Keratinocyte (primary cell): ENCODE measurements at places on chromosomes 12 and 14.

GRCh38 chr12:56253091-56253490 lies 5.1 kb downstream of the ANKRD52 start:
- DNase-seq, result no peak

- DNase-seq, result no peak
These were observed 446.5 kb upstream of the MIS18BP1 start for GRCh38 chr14:45699471-45699870.

- DNase-seq, result no peak
These were observed 6.9 kb downstream of the CFAP251 start for GRCh38 chr12:121925358-121925695.

- DNase-seq, result no peak
These were observed 118.6 kb downstream of the TRMT5 start for GRCh38 chr14:60862283-60862682.

GRCh38 chr12:132389026-132389425 lies 59.6 kb upstream of the GALNT9 start:
- DNase-seq, result no peak

DNA sequence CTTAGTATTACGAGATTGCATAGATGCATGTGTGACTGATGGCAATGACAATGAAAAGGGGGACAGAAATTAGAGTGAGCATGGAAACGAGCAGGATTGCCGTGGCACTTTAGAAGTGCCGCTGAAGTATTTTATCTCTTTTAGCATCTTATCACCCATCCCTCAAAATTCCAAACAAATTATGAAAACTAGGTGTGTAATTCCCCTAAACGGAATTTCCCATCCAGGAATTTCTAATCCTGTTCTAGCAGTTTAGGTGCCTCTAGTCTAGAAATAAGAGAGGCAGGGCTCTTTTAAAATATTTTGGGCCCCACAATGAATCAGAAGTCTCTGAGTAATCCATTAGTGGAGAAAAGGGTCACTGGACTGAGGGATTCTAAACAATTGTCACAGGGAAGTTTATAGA lies 947 bp downstream of the TMEM52B start:
- no peak for DNase-seq

DNA sequence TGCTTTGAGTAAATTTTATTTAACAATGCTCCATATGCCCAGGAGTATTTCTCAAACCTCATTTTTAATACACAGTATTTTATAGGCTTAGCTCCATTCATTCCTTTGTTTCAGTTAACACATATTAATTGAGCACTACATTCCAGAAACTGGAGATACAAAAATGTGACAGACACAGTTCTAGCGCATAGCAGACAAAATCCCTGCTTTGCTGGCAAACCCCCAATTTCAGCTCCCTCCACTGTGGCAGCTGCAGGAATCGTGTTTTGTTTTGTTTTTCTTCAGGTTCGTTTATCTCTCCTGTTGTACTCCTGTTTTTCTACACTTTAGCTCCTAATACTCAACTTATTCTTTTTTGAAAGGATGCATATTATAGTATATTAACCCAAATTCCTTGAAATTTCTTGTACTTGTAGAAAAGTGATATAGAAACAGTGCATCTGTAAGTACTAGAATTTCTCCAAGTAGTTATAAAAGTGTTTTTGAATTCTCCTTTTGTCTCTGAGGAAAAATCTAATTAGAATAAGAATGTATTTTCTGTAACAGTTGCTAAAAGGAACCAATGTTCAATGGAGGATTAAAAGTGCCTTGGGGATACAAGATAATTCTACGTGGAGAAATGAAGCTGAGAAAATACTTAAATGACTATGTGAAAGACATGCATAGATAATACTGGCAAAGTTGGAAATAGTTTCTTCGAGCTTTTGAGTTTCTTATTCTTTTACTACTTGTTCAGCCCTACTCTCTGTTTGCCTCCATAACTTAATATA lies 6.4 kb upstream of the RAB21 start:
- DNase-seq, result no peak

DNA sequence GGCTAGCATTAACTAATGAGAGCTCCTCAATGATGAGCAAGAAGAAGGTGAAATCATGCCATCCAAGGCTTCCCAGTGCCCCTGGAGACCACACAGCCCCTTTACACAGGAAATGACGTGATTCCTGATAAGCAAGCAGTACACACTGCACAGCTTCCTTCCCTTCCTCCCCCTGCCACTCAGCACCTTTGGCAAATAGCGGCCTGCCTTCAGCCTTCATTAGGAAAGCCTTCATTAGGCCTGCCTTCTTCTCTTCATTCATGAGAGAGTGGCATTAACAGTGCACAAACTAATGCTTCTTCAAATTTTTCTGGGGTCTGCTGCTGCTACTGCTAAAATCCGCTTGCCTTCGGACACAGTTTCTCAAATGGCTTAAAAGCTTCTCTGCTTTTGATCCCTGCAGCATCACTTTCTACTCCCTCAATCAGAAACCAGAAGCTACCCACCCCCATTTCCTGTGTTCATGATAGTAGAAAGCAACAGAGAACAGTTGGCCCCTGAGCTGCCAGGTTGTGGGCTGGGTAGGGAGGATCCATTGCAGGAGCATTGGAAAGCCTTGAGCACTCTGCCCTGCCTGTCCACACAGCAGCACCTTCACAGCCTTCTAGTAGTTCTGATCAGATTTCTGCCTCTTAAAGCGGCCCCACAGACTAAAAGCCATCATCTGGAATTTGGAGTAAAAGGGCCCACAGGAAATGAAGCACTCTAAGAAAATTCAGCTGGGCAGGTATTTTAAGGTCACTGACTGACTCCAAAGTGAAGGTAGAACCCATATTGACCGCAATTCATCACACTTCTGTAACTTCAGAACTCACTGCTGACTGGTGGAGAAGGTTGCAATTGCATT lies 103.8 kb upstream of the ETV6 start:
- no peak for DNase-seq

DNA sequence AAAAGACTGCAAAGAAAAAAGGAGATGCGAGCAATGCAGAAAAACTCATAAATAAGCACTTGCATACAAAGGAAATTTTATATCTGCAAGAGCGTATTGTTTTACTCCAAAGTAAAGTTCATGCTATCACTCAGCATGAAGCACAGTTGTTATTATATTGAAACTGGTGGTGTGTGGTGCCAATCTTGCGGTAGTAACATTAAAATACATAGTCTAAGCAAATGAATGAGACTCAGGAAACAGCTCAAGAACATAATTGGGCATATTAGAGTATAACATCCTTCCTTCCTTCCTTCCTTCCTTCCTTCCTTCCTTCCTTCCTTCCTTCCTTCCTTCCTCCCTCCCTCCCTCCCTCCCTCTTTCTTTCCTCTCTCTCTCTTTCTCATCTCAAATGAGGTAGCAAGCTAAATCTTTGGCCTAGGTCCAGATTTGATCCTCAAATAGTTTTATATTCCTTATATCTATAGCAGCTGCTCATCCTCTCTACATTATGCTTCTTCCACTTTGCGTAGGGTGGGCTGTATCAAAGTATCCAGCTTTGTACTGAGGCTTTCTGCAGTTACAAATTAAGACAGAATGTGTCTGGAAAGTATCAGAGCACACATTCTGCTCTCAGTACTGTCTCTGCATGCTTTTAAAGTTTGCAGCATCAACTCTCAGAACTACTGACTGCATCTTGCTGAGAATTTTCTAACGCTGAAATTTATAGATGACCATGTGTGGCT lies 718.3 kb downstream of the RERGL start:
- DNase-seq, result no peak

- no peak for DNase-seq
These were observed 926.6 kb downstream of the VRK1 start for GRCh38 chr14:97723819-97724218.
